ENCODE measurements at places on chromosomes 13 and 19. TPM values are rescaled to one million over a fixed set of nuclear protein-coding genes. Genes with fewer than 3 reads are reported as not detected.

HAUS8 gene
- 41.9 TPM for total RNA-seq

PEAK3 gene
- total RNA-seq: not detected

PSG3 gene
- not detected for total RNA-seq

TPTE2 gene
- total RNA-seq: 0.27 TPM

IL17D gene
- total RNA-seq: 0.54 TPM

SULT2A1 gene
- total RNA-seq: not detected

DNA sequence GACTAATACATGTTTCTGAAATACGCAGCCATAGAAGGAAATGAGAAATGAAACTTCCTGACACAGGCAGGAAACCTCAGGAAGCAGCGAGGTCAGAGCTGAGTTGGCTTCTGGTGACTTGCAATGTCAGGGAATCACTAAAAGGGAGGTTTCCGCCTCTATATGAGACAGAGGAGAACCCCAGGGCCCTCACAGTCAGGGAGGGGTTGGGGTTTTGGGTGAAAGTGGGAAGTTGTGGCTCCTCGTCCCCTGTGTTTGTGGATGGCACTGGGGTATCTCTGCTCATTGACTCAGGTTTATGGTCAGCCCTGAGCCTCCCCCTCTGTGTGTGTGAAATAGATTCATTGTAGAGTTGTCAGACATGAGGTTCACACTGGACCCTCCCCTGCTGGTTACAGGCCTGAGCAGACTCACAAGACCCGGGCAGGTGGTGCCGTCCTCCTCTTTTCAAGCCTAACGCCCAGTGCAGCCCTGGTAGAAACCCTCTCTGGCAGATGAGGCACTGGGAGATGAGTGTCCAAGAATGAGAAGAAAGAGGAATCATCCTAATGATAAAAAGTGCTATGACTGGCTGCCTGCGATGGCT is 5.5 kb upstream of the LILRA6 start:
- no peak overlapping the region for H3K4me3 ChIP-seq
- H3K27me3 ChIP-seq: peaks cover 8% of the 10 kb centered on the region
- no peak overlapping the region for H3K27ac ChIP-seq
- DNase-seq: peak; percentile 64
- H3K36me3 ChIP-seq: no peaks in the 10 kb centered on the region

DNA sequence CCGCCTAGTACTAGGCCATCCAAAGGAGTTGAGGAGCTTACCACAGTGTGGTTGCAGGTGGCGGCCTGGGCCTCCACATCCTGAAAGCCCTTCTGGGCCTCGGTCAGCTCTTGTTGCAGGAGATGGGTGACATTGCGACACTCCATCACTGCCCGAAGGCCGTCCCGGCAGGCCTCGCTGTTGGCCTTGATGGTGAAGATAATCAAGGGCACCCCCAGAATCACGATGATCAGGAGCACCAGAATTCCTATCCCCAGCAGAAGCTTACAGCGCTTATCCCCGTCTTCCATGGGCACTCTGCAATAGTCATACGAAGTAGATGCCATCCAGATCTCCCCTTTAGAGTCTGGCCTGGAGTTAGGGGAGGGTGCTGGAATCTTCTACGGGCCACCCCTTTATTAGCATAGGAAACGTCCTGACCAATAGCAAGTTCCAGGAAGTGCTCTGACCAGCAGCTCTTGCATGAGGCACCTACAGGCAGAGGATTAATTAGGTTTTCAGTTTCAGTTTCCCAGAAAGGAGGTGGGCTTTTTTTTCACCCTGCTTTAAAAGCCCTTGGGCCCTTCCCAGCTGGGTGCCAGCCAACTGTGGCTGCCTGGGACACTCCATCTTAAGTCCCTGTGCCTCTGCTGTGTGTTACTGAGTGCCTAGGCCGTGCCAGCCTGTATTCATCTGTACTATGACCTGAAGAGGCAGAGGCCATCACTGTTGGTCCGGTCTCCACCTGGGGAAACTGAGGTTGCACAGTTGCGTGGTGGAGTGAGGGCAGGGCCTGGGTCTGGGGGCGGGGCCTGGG is at the start of gene BST2:
TSS of gene BST2 (minus strand) at position 381 of the 796 bp plus-strand sequence. CDS start at position 326, 55 bp downstream.
- H3K4me1 ChIP-seq: peaks cover 29% of the 10 kb centered on the region
- peak within 1 kb of the TSS; percentile 95 for H3K4me3 ChIP-seq
- peaks cover 38% of the 10 kb centered on the region for H3K36me3 ChIP-seq
- peak; percentile 72 for DNase-seq
- no peaks in the 10 kb centered on the region for H3K27me3 ChIP-seq
- H3K27ac ChIP-seq: peak within 1 kb of the TSS; percentile 97

- H3K4me3 ChIP-seq: peak overlapping the region; percentile 90
- H3K4me1 ChIP-seq: peaks cover 30% of the 10 kb centered on the region
- H3K27me3 ChIP-seq: peaks cover 2% of the 10 kb centered on the region
- H3K36me3 ChIP-seq: peaks cover 16% of the 10 kb centered on the region
Measured at GRCh38 chr19:12800466-12800770, 1.2 kb downstream of the PRDX2 start.

DNA sequence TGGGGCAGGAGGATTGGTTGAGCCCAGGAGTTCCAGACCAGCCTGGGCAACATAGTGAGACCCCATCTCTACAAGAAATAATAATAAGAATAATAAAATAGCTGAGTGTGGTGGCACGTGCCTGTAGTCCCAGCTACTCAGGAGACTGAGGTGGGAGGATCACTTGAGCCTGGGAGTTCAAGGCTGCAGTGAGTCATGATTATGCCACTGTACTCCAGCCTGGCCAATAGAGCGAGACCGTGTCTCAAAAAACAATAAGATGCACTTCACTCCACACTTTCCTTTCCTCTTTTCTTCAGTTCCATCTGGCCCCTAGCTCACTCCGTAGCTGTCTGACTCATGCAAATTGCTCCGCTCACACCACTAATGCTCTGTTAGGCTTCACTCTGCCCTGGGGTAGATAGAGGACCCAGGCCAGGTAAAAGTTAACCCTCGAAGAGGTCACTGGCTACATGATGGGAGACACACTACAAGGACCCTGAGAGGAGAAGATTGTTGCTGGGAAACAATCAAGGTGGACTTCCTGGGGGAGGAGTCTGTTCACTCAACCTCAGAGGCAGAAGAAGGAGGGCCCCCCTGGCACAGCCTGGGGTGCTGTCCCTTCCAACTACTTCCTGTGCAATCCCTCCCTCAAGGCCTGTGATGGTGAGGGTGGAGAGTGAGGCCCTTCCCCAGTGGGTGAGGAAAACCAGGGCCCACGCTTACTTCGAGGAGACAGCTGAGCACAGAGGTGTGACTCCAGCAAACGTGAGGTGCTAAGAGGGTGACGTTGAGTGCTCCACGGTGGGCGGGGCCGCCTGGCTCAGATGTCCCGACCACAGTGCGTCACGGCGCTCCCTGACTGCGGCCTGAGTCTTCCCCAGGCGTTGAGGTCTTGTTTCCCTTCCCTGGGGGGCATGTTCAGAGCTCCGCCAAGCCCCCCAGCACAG is 8.8 kb upstream of the TNFSF9 start:
- peaks cover 34% of the 10 kb centered on the region for H3K4me1 ChIP-seq
- peaks cover 1% of the 10 kb centered on the region for H3K27me3 ChIP-seq
- DNase-seq: peak; percentile 86
- H3K4me3 ChIP-seq: no peak overlapping the region

DNA sequence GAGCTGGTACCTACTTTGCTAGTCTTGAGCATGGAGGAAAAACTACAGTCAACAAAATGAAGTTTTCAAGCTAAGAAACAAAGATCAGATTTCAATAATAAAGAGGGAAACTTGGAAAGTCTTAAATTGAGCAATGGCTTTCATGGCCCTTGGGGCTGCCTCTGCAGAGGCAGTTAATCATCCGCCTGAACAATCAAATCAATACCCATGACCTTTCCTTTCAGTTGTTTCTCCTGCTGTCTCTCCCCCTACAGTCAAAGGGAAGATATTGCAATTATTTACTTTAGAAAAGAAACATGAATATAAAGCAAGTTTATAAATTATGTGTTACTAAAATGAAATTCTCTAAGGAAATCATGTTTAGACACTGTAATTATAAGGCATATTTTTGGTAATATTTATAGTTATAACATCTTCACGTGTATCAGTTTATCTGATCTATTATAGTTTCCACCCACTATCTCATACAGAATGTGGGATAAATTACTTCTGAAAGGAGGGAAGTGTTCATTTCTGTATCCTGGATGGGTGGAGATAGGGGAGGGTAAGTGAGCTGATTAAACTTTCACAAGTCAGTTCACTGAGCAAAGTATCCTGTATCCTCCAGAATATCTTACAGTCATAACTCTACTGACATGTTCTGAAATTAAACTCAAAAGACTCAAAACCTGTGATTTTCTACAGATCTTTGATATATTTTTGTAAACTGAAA is 72.4 kb upstream of the TSC22D1 start:
- H3K27me3 ChIP-seq: peaks cover 12% of the 10 kb centered on the region
- H3K4me1 ChIP-seq: peaks cover 21% of the 10 kb centered on the region
- no peak overlapping the region for H3K4me3 ChIP-seq

DNA sequence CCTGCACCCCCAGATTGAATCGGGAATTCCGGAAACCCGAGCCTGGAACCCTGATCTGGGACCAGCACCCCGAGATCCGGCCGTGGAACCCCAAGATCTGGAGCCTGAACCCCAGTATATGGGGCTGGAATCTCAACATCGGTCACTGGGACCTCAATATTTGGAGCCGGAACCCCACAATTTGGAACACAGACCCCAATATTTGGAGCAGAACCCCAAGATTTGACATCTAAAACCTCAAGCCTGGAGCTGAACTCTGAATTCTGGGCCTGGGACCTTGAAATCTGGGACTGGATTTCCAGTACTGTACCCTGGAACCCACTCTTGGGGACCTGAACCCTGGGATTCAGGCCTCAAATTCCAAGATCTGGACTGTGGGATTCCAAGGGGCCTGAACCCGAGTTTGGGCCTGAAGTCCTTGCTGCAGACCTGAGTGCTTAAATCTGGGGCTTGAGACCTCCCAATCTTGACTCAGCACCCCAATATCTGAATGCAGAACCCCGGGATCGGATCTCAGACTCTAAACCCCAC is 629 bp downstream of the LRFN3 start:
- H3K4me3 ChIP-seq: peak overlapping the region; percentile 59
- no peaks in the 10 kb centered on the region for H3K27me3 ChIP-seq
- DNase-seq: no peak
- no peaks in the 10 kb centered on the region for H3K36me3 ChIP-seq
- peaks cover 26% of the 10 kb centered on the region for H3K4me1 ChIP-seq

- H3K4me3 ChIP-seq: no peak overlapping the region
- peaks cover 5% of the 10 kb centered on the region for H3K4me1 ChIP-seq
- H3K27me3 ChIP-seq: no peaks in the 10 kb centered on the region
Measured at GRCh38 chr13:27661017-27661416, 39.3 kb downstream of the POLR1D start.

DNA sequence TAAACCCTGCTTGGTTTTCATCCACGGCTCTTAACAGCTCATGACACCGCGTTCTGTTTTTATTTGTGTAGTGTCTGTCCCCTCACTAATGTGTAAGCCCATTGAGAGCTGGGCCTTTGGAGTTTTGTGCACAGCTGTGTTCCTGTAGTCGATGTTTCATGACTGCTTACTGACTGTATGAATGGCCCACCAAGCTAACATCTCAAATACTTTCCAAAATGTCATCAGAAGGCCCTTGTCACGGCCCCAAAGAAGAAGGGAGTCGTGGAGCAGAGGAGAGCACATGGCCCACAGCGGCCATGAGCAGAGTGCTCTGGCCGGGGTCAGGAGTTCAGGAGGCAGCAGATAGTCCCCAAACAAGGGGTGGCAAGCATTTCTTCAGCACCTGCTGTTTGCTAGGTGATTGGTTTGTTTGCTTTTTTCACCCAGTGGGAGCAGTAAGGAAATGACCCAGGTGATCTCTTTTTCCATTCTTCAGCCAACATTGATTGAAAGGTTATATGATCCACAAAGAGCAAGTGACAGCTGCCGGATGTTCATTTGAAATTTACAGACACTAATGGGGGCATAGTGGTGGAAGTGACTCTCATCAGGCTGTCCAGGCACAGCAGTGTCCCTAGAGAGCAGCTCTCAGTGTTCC is 315.2 kb downstream of the ATP8A2 start:
- no peaks in the 10 kb centered on the region for H3K36me3 ChIP-seq
- H3K27ac ChIP-seq: no peak overlapping the region
- DNase-seq: no peak
- H3K4me3 ChIP-seq: no peak overlapping the region
- H3K27me3 ChIP-seq: peaks cover 1% of the 10 kb centered on the region

GRCh38 chr19:31352782-31353651 is 3.8 kb upstream of the TSHZ3 start:
- peaks cover 38% of the 10 kb centered on the region for H3K4me1 ChIP-seq
- H3K27ac ChIP-seq: no peak overlapping the region
- peaks cover 67% of the 10 kb centered on the region for H3K27me3 ChIP-seq
- no peaks in the 10 kb centered on the region for H3K36me3 ChIP-seq

DNA sequence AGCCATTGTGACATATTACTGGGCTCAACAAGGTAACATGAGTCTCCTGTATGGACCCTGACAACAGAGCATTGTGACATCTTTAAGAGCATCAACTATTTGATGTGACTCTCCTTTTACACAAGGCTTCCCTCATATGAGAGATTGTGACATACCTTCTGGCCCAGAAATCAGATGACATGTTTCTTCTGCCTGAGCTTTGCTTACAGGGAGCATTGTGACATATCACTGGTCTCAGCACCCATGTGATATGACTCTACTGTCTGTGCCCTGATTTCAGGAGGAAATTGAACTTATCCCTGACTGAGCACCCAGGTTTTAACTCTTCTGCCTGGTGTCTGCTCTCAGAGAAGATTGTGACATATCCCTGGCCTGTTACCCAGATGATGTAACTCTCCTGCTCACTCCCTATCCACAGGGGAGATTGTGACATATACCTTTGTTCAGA is 15.9 kb upstream of the ZNF681 start:
- no peak overlapping the region for H3K4me3 ChIP-seq
- H3K4me1 ChIP-seq: peaks cover 43% of the 10 kb centered on the region
- no peaks in the 10 kb centered on the region for H3K27me3 ChIP-seq
- DNase-seq: no peak

GRCh38 chr13:49214917-49215376 is 5.2 kb upstream of the MLNR start:
- H3K36me3 ChIP-seq: peaks cover 9% of the 10 kb centered on the region
- peaks cover 15% of the 10 kb centered on the region for H3K4me1 ChIP-seq
- H3K4me3 ChIP-seq: no peak overlapping the region

GRCh38 chr19:50796634-50797428 is 6.6 kb downstream of the ACP4 start:
- H3K36me3 ChIP-seq: peaks cover 49% of the 10 kb centered on the region
- H3K4me1 ChIP-seq: peaks cover 21% of the 10 kb centered on the region
- DNase-seq: no peak

Data from activated CD8-positive, alpha-beta T cell treated with anti-CD3 and anti-CD28 coated beads for 36 hours (primary cell).